ENCODE measurements at places on chromosomes 16 and 17.

- DNase-seq: no peak
Measured at GRCh38 chr16:12202486-12202885, 226.0 kb downstream of the SNX29 start.

- DNase-seq: no peak
Measured at GRCh38 chr17:15238057-15238456, 27.1 kb downstream of the PMP22 start.

DNA sequence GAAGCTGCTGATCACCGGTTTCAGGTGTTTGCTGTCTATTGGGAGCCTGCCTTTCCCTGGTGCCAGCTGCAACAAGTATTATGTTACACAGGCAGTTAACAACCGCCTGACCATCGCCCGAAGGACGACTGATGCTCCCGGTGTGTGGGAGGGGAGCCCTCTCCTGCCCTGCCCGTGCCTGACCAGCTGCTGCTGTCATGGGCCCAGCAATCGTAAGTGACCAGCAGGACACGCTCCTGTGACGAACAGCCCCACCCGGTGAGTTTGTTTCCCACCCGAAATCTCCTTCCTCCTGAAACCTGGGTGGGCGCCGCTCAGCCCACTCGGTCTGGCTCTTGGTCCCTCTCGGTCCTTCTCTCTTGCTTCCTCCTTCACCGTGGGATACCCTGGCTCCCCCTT is 17.9 kb upstream of the UBE2I start:
- peak; percentile 31 for DNase-seq

GRCh38 chr17:77400445-77400870 is 259.7 kb downstream of the SEC14L1 start:
- DNase-seq: no peak

GRCh38 chr17:700504-701094 is 14.0 kb downstream of the VPS53 start:
- DNase-seq: no peak

DNA sequence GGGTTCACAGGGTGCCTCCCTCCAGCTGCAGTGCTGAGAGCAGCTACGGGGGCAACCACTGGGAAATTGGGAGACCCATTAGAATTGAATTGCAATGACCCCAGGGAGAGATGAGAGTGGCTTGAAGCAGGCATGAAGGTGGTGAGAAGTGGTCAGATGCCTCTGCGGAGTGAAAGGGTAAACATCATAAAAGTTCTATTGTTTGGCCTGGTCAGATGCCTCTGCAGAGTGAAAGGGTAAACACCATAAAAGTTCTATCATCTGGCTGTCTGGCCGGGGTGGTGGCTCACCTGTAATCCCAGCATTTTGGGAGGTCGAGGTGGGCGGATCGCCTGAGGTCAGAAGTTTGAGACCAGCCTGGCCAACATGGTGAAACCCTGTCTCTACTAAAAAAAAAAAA is 53.5 kb downstream of the TNFRSF13B start:
- no peak for DNase-seq

- DNase-seq: no peak
Measured at GRCh38 chr16:76335180-76335974, 58.2 kb downstream of the CNTNAP4 start.

- no peak for DNase-seq
Measured at GRCh38 chr16:78942625-78943245, 657.8 kb downstream of the MAF start.

DNA sequence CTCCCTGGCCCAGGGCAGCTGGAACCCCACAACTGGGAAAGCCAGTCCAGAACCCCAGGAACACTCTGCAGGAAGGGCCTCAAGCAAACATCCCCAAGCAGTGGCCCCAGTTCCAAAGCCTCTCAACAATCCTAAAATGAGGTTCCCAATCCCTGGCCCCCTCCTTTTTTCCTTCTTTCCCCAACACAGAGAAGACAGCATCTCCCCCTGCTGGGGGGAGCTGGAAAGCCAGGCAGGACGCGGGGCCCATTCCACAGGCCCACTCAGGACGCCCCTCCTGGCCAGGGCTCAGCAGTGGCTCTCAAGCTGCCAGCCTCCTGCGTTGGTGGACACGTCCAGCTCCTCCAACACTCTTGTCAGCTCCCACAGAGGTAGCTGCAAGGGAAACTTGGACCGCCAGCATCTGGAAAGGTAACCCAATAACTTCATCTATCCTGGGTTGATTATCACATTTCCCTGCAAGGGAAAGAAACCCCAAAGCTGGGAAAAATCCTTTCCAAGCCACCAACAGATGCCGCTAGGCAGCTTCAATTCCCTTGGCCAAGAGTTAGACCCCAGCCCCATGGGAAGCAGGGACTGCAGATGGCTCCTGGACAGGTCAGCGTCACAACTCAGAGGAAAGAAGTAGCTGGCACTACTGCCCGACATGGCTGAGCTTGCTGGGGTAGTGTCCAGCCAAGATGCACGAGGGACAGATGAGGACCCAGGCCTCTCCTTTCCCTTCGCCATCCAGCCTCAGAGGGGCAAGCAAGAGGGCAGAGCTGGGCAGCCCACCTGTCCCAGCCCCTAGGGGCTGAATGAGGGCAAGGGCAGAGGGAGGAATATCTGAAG is 7.6 kb downstream of the HDAC5 start:
- no peak for DNase-seq

- no peak for DNase-seq
Measured at GRCh38 chr17:48374650-48375230, 55.3 kb downstream of the SKAP1 start.

- DNase-seq: no peak
Measured at GRCh38 chr16:79175286-79176057, 425.1 kb downstream of the MAF start.

- DNase-seq: no peak
Measured at GRCh38 chr17:70208825-70209555, 39.7 kb downstream of the KCNJ2 start.

DNA sequence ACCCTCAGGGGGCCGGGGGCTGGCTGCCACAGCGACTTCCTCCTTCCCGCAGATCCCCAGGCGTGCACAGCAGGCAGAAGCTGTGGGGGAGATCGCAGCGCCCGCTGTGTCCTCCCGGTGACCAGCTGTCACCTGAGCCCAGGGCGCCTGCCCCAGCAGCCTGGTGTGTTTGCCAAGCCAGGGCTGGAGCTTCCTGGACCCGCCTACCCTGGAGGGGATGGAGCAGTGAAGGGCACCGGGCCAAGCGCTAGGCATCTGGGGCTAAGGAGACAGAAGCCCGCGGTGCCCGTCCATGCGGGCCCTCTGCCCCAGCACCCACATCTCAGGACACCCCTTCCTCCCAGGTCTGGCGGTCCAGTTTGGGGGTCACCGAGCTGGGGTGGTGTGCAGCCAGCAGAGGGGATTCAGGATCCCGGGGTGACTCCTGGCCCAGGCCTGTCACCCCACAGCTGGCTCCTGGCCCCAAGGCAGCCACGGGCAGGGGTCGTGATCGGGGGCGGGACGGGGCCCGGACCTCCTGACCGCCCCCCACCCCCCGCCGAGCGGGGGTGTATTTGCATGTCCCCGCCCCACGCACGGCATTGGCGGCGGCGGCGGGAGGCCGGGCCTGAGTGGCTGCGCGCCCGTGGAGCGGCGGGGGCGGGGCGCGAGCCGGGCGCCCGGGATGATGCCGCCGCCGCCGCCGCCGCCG is at the start of gene RAB26:
Gene RAB26 (plus strand): TSS at position 645 of the 691 bp plus-strand sequence. CDS start 159 bp downstream, outside the sequence.
- peak; percentile 67 for DNase-seq

DNA sequence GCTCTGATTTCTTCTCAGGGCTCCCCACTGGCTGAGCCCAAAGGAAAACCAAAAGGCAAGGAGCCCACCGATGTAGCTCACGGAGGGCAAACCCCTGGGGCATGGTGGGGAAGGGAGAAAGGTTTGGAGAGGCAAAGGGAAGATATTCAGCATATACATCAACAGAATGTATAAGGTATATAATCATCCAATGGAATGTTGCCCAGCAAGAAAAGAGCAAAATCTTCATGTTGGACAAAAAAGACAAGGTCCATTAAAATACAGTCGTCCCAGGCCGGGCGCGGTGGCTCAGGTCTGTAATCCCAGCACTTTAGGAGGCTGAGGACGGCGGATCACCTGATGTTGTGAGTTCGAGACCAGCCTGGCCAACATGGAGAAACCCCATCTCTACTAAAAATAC is 1.6 kb downstream of the CPPED1 start:
- DNase-seq: no peak

GRCh38 chr16:56260378-56261160 is 69.3 kb downstream of the GNAO1 start:
- DNase-seq: no peak

DNA sequence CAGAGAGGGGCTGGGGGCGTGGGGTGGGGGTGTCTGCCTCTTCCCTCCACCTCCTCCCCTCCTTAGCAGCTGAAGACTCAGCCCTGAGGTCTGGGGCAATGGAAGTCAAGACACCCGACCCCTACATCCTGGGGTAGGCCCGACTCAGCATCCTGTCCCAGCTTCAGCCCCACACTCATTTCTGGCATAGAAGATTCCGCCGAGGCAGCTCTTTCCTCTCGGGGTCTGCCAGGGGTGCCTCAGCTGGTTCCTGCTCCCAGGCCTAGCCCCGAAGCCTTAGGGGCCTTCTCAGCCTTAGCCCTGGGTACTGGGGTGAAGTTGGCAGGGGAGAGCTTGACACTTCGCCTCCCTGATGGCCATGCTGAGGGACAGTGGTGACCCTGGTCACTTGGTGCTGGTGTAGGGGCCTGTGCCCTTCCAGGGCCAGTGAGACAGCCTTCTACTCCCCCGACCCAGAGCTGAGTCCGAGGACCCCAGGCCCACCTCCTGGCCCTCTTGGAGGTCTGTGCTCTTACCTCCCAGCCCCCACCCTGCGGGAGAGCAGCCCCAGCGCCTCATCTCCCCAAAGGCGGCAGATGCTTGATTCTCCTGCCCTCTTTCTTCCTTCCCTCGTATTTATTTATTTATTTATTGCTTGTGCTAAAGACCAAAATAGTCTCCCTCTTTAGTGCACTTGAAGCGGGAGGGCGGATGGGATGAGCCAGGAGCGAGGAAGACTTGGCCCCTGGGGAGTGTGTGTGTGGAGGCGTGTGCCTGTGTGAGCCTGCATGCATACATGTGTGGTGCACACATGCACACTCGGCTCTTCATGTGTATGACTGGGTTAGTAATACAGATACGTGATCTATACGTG is 42.5 kb downstream of the KCNJ12 start:
- no peak for DNase-seq

DNA sequence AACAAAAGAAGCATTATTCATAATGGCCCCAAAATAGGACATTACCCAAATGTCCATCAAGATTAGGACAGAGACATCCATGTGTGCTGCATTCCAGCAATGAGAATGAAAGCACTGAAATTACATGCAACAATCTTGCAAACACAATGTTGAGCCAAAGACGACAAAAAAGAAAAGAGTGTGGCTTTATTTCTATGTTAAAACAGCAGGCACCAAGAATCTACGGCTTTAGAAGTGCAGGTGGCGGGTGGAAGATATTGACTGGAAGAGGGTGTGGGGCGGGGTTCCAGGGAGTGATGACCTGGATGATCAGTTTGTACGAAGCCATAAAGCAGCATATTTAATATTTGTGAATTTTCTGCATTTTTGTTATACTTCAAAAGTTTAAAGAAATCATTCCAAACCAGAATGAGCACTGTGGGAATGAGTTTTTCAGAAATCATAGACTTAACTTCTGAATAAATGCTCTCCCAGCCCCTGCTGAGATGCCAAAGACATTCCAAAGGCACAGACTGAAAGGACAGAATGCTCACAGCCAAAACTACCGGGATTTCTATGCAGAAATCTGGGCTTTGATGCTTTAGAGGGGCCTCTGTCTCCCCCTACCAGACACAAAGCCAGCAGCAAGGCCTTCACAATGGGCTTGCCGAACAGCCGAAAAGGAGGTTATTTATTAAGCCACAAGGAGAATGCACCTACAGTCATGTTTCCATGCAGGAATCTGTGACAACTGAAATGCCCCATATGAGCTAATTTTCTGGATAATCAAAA is 361.6 kb downstream of the GRIN2A start:
- DNase-seq: no peak

- no peak for DNase-seq
Measured at GRCh38 chr17:80759377-80759673, 214.7 kb downstream of the RPTOR start.

GRCh38 chr16:7218936-7219335 is 113.7 kb upstream of the RBFOX1 start:
- no peak for DNase-seq

DNA sequence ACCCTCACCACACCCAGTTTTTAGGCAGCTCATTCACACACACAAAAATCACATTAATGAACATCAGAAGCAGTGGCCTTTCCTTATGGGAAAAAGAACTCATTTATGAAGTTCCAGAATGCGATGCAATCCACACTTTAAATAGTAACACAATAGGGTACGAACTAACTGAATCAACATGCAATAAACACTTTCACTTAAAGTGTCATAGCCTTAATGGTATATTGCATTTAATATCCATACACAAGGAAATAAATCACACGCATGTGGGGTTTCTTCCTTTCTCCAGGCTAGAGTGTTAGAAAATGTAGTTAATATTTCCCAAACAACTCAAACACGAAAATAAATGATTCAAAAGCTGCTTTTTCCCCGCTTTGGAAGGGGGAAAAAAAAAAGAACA is 19.7 kb downstream of the ADCY9 start:
- DNase-seq: no peak

DNA sequence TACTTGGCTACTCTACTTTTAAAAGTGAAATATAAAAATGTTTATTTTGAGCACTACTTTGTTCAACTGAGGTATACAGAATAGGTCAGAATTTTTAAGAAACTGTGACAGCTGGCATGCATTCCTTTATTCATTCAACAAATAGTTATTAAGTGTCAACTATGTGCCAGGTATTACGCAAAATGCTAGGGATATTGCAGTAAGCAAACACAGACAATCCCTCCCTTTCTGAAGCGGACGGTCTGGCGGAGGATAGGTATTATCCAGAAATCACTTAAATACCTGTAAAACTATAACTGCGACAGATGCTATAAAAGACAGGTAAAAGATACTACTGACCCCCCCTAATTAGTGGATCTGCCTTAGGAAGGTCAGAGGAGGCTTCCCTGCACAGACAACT is 26.1 kb downstream of the METTL16 start:
- no peak for DNase-seq

DNA sequence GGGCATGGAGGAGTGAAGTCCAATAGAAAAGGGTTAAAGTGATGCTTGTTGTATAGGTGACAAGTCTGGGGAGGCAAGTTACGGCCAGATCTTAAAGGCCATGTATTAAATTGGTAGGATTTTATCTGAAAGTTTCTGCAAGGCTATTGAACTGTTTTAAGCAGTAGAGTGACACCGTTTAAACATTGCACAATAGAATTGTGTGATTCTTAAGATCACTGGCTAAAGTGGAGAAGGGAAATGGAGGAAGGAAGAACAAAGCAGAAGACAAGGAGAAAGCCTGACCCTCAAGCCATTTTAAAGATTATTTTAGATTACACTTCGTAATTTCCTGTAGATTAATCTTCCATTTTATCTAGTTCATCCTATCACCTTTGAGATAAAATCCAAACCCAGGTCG is 5.6 kb upstream of the MPHOSPH6 start:
- no peak for DNase-seq

GRCh38 chr17:68384471-68384870 is 72.8 kb downstream of the WIPI1 start:
- DNase-seq: no peak
